Central memory CD4-positive, alpha-beta T cell (primary cell): ENCODE measurements at places on chromosomes 11 and 22.

DNA sequence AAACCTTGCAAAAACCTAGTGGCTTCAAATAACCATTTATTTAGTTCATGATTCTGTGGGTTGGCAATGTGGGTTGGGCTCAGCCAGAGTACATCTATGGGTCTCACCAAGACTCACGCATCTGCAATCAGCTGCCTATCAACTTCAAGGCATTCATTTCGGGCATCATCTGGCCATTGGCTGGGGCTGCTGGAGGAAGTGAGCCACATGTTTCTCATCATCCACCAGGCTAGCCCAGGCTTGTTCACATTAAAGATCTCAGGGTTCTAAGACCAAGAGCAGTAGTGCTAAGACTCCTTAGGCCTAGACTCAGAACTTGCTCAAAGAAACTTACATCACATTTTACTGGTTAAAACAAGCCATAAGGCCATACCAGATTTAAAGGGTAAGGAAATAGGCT, 478.9 kb upstream of the ARHGAP42 start:
- no peak for DNase-seq

DNA sequence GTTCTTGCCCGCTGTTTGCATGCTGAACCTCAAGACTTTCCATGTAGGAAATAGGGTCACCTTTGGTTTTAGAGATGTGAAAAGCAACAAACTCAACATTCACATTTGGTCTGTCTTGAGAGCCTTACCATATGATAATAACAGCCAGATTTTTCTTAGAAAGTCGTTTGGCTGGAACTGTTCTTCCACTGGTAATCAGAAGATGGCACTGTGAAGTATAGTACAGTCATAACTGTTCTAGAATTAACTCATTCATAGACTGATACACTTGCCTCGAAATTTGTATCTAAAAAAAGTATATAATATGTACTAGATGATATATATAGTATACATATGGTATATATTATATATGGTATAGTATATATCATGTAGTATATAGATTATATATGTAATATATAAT, 12.3 kb downstream of the LUZP2 start:
- no peak for DNase-seq

- no peak for DNase-seq
These were observed at the start of gene OR5B12 for GRCh38 chr11:58442136-58442535. OR5B12 (minus strand) TSS chr11:58442236; CDS start chr11:58440151, 2,085 bp downstream.

DNA sequence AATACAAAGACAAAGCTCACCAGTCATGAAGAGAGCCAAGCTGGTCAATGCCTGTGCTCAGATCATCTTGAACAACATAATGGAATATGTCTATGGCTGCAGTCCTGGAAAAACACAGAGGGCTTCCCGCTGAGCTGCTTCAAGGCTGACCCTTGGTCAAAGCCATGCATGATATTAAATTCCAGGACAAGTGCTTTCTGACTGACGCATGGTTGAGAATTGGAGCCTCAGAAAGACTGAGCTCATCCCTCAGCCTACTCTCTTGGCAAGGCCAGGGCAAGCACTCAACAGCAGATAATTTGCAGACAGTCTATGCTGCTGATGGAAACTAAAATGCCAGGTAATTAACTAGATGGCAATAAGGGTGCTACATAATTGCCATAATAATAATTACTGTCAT, 89.2 kb downstream of the GALNT18 start:
- no peak for DNase-seq

- no peak for DNase-seq
These were observed 7.4 kb downstream of the MB start for GRCh38 chr22:35609761-35610160.

DNA sequence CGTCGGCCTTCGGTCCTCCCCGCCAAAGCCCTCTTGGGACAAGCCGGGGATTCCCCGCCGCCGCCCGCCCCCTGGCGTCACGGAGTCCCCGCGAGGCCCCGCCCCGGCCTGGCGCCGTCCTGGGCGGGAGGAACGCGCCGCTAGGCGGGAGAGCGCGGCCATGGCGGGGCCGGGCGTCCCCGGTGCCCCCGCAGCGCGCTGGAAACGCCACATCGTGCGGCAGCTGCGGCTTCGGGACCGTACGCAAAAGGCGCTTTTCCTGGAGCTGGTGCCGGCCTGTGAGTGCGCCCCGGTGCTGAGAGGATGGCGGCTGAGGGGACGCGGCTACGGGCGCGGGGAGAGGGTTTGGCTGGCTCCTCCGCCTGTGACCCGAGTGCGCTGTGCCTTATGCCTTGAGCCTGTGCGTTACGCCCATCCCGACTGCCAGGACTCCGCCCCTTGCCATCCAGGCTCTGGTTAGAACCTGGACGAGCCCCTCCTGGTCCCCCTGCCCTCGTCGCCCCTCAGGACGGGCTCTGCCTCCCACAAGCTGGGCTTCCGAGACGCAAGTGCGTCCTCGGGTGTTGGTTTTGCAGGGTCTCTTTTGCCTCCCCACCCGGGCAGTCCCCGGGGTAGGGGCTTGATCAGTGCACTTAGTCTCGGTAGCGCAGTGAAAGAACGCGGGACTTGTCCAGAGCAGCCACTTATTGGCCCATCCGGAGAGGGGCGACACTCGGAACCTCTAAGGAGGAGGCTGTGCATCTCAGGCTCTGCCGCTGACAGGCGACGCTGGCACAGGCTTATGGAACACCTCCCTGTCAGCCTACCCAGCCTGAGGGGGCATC, at the start of gene ATG16L2:
Gene ATG16L2 (plus strand): TSS at position 126 of the 824 bp plus-strand sequence. CDS start 35 bp downstream, at position 161.
- peak; percentile 90 for DNase-seq

GRCh38 chr11:26767060-26767459, 45.2 kb upstream of the SLC5A12 start:
- no peak for DNase-seq

- no peak for DNase-seq
These were observed 348.2 kb downstream of the LARGE1 start for GRCh38 chr22:33572086-33572485.

- DNase-seq: no peak
These were observed 56.8 kb downstream of the FCHSD2 start for GRCh38 chr11:73085189-73085875.

DNA sequence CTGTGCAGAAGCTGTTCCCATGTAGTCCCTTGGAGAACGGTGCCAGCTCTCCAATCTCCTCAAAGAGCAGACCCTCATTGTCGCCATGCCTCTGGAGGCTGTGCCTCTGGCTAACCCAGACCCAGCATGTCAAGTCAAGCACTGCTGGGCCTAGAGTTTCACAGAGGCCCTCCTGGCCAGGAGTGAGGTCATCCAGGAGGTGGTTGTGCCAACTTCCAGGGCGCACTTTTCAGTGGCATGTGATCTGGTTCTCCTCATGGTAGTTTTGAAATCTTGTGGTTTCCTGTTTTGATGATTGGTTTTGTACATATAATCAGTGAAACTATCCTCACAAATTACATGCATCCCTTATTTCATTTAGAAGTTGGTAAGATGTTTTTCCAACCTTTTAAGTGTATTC, 78.9 kb downstream of the PPFIBP2 start:
- DNase-seq: no peak

GRCh38 chr22:45235101-45235777, 5.5 kb downstream of the KIAA0930 start:
- no peak for DNase-seq

- DNase-seq: no peak
These were observed 31.3 kb downstream of the NAGA start for GRCh38 chr22:42039271-42039670.

DNA sequence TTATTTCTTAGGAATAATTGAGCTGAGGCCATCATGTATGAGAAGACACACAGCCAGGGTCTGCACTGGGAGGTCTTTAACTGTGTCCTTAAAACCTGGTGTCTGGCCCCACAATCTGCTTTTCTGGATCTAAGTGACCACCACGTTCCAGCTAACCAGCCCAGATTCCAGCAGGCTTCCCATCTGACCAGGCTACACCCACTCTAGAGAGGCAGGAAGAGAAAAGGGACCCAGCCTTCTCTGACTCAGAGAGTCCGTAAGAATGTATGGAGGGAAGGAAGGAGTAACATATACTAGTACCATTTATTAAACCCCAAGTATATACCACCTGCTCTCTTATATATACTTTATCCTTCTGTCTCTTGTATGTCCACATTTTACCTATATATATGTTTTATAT, 80.1 kb downstream of the LDLRAD3 start:
- DNase-seq: no peak

GRCh38 chr22:17922925-17923903, 101.1 kb downstream of the MICAL3 start:
- no peak for DNase-seq

- DNase-seq: no peak
These were observed 2.9 kb upstream of the OR52J3 start for GRCh38 chr11:5043380-5043779.
